CD4-positive, CD25-positive, alpha-beta regulatory T cell (primary cell): ENCODE measurements at places on chromosomes 6 and 20. TPM values are rescaled to one million over a fixed set of nuclear protein-coding genes. Genes with fewer than 3 reads are reported as not detected.

FOXA2 gene
- total RNA-seq = not detected

RAMACL gene
- total RNA-seq = 0.52 TPM

SAMD3 gene
- 49.6 TPM for total RNA-seq

HSPA1A gene
- 30.6 TPM for total RNA-seq

GNAS gene
- 890 TPM for total RNA-seq

MC3R gene
- not detected for total RNA-seq

PDSS2 gene
- total RNA-seq = 13.7 TPM

MCHR2 gene
- total RNA-seq = not detected

MYO6 gene
- total RNA-seq = 0.57 TPM

MYB gene
- 17.4 TPM for total RNA-seq

GSTA3 gene
- total RNA-seq = not detected

ULBP1 gene
- total RNA-seq = 0.64 TPM

LY6G5C gene
- total RNA-seq = 3.1 TPM

GNAS-AS1 gene
- 0.54 TPM for total RNA-seq

PTPRT gene
- not detected for total RNA-seq

TPX2 gene
- 5.4 TPM for total RNA-seq

CCR6 gene
- 40.8 TPM for total RNA-seq
